Glomerular endothelial cell (primary cell): ENCODE measurements at places on chromosomes 4 and X. TPM values are rescaled to one million over a fixed set of nuclear protein-coding genes. Genes with fewer than 3 reads are reported as not detected.

DNA sequence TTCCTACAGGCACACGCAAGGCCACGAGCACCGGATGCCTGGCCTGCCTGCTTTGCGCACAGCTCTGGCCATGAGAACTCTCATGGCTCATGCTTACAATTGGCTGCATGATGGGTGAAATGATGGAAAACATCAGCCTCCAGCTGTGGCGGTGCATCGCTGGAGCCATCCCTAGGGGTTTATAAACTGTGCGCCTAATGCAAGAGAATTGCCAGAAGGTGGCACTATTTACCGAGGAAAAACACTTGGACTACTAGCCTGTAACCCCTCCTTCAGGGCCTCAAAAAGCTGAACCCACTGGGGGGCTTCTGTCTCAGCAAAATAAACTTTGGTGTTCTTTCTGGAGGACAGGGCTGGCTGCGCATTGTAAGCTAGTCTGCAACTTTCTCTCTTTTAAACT is 51.9 kb downstream of the PHKA2 start:
- DNase-seq: no peak

DNA sequence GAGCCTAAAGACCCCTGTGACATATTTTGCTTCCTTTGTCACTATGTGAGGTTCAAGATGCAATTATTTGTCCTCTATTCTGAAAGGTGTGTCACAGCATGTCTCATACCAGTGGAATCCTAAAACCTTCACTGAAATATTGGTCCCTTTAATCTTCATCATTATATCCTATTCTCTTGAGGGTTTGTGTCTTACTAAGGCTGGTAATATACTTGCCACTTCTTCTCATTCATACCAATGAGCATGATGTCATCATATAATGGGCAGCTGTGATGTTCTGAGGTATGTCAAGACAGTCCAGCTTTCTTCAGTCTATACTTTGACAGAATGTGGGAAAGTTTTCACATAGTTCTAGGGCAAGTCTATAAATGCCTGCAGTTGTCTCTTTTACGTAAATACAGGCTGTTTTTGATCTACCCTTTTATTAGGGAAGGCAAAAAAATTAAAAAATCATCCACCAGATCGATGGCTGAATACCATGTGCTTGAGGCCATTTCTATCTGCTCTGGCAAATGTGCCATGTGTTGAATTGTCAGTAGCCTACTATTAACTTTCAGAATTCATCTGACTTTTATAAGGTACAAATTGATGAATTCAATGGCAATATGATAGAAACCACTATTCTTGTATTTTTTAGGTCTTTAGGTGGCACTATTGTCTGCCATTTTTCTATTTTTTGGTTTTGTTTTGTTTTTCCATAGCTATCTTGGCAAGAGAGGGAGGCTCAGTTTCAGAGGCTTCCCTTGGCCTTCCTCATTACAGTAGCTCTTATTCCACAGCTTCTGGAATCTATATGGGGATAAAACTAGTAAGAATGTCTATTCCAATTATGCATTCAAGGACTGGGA is 209.0 kb downstream of the PPARGC1A start:
- DNase-seq: no peak

- DNase-seq: no peak
These were observed 85.2 kb upstream of the SLIT2 start for GRCh38 chr4:20166544-20166943.

- DNase-seq: no peak
These were observed 145.4 kb downstream of the QDPR start for GRCh38 chr4:17366496-17366895.

- DNase-seq: no peak
These were observed 178.4 kb downstream of the MGST2 start for GRCh38 chr4:139844057-139844456.

PDCL2 gene
- total RNA-seq: not detected in 2 replicates

RADX gene
- total RNA-seq: 1.1 TPM in 1 of 2 replicates, not detected in the other

PPP1R2C gene
- not detected in 2 replicates for total RNA-seq

ABCG2 gene
- total RNA-seq: 12.5 and 14.6 TPM in 2 replicates
